Dorsolateral prefrontal cortex (tissue), 122 donors: ENCODE measurements at places on chromosomes 1 and 21.
A peak's percentile ranks its signal among the peaks of the same experiment; 100 is the strongest.

DNA sequence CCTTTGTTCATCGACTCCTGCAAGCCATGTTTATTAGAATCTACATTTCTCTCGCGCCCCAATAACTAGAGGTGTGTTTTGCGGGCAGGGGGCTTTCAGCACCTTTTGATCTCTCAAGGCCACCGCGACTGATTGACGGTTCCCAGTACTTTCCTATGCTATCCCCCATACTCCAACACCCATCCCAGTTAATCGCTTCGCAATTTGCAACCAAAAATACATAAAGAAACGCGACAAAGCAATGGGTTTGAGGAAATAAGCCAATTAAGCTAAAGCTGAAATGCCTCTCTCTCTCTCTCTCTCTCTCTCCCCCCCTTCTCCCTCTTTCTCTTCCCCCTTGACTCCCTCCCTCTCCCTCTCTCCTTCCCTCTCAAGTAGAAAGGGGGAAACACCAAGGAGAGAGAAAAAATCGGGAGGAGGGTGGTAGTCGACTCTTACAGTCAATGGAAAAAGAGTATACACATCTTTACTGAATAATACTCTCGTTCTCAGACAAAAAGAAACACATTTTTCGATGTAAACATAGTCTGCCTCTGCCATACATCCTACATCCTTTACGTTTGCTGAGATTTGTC is 128.0 kb upstream of the DPYD start:
- DNase-seq: no peak

DNA sequence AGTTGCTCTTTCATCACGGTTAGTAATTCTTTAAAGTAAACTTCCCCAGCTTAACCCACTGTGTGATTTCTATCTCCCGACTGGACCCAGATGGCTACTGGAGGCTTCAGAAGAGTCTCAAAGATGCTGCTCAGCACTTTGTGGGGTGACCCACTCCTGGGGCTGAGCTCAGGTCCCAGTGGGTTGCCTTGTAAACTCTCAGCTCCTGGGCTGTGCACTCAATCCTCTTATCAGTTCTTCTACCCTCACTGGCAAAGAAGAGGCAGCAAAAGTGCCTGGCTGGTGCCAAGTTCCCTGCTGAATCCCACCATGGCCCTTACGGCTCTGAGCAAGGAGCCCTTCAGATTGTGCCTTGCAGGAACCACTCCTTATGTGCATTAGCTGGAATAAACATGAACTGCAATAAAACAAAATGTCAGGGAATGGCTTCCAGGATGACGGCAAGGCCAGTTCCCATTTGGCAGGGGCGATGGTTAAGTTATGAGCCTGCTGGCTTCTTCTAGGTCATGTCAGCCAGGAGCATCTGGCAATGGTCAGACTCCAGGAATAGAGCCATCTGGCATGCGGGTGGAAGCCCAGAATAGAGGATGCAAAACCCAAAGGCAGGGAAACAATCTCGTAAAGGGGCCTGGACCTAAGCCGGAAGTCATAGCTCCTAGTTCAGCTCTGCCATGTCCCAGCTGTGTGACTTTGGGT is 6.8 kb downstream of the MYOC start:
- DNase-seq: peak; percentile 48

DNA sequence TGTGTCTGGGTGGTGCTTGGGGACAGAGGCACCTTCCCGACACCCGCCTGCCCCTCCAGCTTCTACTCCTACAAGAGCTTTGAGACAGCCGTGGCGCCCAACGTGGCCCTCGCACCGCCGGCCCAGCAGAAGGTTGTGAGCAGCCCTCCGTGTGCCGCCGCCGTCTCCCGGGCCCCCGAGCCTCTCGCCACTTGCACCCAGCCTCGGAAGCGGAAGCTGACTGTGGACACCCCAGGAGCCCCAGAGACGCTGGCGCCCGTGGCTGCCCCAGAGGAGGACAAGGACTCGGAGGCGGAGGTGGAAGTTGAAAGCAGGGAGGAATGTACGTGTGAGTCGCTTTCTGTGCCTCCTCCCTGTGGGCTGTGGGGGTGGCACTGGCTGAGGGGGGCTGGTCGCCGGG is 75.7 kb downstream of the SKI start:
- DNase-seq: no peak

GRCh38 chr1:175512637-175513412 is 230.6 kb downstream of the TNR start:
- DNase-seq: no peak

DNA sequence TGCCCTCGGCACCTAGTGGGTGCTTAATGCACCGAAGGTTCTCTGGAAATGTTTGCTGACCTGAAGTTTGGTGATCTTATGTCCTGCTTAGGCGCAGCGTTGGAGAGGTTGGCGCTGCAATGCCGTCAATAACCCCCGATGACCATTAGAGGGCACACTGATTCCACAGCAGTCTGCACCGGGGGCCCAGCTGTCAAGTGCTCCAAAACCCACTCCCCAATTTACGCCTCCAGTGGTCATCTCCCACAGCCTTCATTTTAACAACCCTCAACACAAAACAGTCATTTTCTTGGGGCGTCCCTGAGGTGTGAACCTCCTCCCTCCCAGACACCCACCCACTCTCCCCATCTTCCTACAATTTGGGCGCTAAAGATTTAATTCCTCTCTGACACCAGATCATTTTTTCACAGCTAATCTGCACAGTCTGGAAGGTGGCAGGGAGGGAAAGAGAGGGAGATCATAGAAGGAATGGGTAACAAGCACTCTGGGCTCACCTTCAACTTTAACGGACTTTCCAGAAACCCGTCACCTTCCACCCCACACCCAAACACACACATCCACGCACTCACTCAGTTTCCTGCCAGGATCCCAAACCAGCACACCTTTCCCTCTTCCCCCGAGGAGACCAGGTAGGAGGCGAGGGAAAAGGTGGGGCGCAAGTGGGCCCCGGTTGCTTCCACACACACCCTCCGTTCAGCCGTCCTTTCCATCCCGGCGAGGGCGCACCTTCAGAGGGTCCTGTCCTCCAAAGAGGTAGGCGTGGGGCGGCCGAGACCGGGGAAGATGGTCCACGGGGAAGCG is 570 bp upstream of the NPR1 start:
- peak; percentile 61 for DNase-seq

GRCh38 chr1:186802388-186802787 is 26.4 kb upstream of the PLA2G4A start:
- DNase-seq: no peak

GRCh38 chr1:226977643-226978431 is 37.7 kb downstream of the COQ8A start:
- DNase-seq: no peak

- DNase-seq: no peak
Observed at GRCh38 chr1:73100216-73100615, 817.9 kb upstream of the NEGR1 start.

GRCh38 chr1:20850021-20850420 is 62.9 kb upstream of the HP1BP3 start:
- DNase-seq: no peak

DNA sequence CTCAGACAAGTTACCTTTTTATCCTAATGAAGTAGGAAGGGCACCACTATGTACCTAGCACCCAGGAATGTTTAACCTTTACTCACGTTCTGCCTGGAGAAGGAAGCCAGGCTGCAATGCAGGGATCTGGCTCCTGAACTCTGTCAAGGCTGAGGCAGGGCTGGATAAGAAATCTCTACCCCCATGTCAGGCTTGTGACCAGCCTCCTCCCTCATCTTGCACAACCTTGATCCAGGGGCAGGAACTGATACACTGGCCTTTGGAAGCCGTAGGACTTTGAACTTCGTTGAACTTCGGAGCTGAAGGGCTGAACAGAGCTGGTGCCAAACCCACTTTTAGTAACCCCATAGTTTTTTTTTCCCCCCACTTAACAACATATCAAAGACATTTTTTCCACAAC is 8.0 kb upstream of the AKR1A1 start:
- no peak for DNase-seq

DNA sequence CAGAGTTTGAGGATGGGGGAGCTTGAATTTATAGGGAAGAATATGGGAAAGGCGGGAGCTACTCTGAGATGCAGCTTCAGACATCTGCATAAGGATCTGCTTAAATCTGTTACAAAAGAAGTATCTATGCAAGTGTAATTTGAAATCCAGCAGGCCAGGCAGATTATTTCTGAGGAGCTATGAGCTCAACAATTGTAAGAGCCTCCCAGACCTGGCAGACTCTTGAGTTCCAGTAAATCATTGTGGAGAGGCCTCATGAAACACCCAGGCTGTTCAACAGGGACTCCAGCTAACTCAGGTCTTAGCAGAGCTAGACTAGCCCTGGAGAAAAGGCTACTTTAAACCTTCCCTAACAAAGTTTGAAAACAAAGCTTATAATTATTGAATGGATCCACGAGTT is 647.5 kb upstream of the CHRM3 start:
- no peak for DNase-seq

DNA sequence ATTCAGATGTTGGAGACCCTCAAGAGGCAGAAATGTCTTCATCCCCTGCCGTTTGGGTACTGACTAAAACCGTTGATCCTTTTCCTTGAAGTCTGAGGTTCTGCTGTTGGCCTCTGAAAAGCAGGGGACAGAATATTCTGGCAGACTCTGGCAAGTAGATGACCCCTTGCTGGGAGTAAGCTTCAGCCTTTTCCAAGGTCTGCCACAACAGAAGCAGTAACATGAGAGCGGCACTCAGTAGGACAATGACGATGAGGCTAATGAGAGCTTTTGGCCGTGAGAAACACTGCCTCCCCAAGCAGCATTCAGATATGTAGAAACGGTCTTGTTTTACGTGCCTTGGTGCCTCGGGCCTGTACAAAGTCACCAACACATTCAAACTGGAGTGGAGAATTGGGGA is 143.7 kb downstream of the ST6GALNAC5 start:
- DNase-seq: no peak

DNA sequence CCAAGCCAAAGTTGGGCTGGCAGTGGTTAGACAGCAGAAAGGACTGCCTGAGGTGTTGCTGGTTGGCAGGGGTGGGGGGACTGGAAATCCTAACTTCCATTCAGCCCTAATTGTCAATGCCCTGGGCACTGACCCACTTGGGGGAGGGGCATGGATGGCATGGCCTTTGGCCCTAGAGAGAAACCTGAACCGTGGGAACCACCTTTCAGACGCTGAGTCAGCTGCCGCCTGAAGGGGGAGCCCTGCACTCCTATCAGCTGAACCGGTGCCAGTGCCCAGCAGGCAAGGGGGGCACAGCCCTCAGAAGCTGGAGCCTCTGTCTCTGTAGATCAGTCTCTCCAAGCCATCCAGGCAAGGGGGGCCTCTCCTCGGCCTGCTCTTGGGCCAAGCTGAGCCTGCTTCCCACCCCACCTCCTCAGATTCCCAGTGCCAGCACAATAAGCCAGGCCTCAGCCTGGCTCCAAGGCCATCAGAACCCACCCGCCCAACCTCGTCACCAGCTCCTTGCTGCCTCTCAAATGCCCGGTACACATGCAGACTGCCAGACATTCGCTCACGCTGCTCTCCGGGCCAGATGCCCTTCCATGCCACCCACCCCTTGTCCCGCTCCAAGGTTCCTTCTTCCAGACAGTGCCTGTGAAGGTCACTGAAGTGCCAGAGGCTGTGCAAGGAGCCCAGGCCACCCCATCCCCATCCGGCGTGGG is 11.6 kb downstream of the TINAGL1 start:
- peak; percentile 27 for DNase-seq

GRCh38 chr1:187509091-187509490 is 680.3 kb downstream of the PLA2G4A start:
- no peak for DNase-seq

- DNase-seq: no peak
Observed at GRCh38 chr1:76140227-76140626, 65.7 kb downstream of the ST6GALNAC3 start.

DNA sequence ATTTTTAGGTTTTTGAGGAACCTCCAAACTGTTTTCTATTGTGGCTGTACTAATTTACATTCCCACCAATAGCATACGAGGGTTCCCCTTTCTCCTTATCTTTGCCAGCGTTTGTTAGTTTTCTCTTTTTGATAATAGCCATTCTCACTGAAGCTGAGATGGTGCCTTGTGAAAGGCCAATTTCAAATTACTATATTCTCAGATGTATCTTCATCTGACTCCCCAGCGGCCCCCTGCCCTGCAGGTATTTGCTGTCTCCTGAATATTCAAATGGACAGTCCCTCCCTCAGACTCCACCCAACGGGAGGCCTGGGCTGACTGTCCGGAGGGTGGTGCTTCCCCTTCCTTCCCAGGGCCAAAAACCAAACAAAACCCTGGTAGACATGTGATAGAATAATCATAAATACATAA is 33.5 kb upstream of the TARBP1 start:
- no peak for DNase-seq

- DNase-seq: no peak
Observed at GRCh38 chr1:52435650-52436049, 31.2 kb downstream of the PRPF38A start.

GRCh38 chr1:918843-919242 is 4.9 kb upstream of the SAMD11 start:
- DNase-seq: no peak

DNA sequence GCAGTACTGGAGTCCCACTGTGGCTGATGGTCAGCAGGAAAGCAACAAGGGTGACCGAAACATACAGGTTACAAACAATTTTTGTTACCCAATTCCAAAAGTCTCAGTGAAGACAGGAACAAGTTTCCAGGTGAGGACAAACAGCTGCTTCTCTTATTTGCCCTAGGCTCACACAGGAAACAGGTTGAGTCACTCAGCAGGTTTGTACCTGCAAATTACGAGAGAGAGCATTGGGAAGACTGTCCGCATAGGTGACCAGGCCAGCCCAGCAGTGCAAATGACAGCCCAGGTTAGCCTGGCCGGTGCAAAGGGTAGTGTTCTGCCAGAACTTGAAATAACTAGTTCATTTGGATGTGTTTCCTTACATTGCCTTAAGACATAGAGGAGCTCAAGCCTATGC is 40.0 kb upstream of the DSCAM start:
- DNase-seq: no peak
